NCI-H2081 treated with DMSO at 0.1 percent for 48 hours (cell line): ENCODE measurements at places on chromosomes 6 and 20.

GRCh38 chr6:144259986-144260385 lies 25.1 kb upstream of the UTRN start:
- no peak for DNase-seq

- no peak for DNase-seq
Observed at GRCh38 chr20:53859684-53860083, 210.7 kb downstream of the BCAS1 start.

DNA sequence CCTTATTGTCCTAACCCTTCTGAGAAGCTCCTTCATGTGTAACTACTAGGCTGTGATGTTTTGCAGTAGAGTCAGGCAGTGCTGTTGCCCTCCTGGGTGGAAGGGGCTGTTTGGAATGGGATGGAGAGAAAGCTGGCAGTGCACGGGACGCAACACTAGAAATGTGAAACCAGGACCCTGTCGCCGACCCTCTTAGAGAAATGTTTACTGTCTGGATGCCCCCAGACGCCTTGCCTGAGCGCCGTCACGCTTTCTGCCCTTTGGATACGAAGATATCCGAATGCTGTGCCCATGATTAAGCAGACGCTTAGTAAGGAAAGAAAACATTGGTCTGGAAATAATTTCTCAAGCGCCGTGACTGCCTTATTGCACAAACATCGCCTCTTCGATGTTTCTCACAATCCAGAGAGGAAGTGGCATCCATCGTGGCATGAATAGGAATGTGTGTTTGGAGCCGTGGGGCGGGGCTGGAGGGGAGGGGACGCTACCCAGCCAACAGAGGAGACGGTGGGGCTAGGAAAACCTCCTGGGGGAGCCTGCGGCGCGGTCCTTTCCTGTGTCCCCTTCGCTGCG lies 661 bp upstream of the PPP1R14C start:
- DNase-seq: no peak

GRCh38 chr6:31776989-31777666 lies at the start of gene VWA7:
Gene VWA7, minus strand, starts transcription at chr6:31777328. Its CDS starts 549 bp downstream, at chr6:31776779.
- DNase-seq: no peak

DNA sequence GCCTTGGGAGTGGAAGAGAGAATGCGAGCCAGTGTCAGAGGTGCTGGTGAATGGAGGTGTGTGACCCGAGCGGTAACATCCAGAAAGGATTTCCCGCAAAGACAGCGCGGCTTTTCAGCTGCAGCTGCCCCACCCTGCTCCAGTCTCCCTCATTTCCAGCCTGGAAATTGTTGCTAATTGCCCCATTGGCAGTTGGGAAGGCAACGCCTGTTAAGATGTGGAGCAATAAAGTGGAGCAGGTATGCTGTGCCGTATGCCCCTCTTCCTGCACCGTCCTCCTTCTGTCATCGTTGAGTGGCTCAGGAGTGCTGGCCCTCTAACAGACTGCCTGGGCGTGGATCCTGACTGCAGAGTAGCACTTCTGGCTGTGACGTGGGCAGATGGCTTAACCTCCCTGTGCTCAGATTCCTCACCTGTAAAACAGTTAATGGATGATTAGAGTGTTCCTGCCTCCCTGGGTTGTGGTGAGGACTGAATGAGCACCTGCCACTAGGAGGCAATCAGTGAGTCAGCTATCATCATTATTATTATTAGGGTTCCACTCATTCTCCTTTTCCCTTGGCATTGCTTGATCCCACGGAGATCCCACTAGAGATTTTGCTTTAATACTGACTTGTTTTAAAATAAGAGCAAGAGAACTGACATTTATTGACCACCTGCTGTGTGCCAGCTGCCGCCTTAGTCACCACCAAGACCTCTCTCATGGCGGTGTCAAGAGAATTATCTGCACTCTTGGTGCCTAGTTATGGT lies 11.7 kb downstream of the ARFGEF2 start:
- DNase-seq: no peak
